Stimulated activated CD4-positive, alpha-beta T cell treated with anti-CD3 and anti-CD28 coated beads, Interleukin-4, amount 100 ng/mL, for 24 hours (primary cell): ENCODE measurements at places on chromosomes 12 and 14.

GRCh38 chr12:32091696-32092095 lies 15.0 kb upstream of the BICD1 start:
- no peak for DNase-seq

GRCh38 chr12:6608592-6609281 lies 1.6 kb upstream of the CHD4 start:
- peak; percentile 40 for DNase-seq

- peak; percentile 6 for DNase-seq
Observed at GRCh38 chr14:88129306-88130056, 124.5 kb downstream of the GPR65 start.

DNA sequence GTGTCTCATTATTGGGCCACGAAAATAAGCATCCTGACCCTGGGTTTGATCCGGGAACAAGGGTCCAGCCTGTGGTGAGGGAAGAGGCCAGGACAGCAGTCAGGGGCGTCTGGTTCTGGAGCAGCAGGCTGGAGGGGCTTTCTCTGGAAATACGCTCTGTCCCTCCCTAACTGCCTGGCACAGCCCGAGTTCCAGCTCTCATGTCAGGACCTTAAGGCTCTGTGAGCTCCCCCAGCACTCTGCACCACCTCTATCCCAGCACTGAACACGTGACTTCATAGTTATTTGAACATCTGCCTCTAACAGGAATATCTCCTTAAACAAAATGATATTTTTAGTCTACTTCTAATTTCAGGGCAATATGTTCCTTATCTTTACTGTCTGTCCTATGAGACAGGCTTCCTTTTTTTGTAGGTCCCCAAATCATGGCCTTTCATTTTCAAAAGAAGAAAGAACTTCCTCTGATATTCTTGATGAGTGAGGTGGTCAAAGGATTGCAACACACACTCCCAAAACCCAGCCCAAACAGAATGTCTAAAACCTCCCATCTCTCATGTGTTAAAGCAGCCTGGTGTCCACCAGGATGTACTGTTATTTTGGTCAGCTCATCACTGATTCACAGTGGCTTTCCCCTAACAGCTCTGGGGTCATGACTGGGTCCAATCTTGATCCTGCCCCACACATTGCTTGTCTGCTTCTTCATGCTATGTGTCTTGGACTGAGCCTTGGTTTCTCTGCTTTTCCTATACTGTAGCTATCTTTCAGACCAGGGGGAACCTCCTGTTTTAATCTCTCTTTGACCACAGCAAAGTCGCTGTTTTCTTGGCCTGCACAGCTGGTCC lies 9.7 kb downstream of the AQP6 start:
- no peak for DNase-seq

GRCh38 chr12:104930388-104931326 lies 27.4 kb downstream of the SLC41A2 start:
- DNase-seq, result peak; percentile 42

- DNase-seq, result no peak
Observed at GRCh38 chr14:88463318-88463717, 77.9 kb downstream of the SPATA7 start.

DNA sequence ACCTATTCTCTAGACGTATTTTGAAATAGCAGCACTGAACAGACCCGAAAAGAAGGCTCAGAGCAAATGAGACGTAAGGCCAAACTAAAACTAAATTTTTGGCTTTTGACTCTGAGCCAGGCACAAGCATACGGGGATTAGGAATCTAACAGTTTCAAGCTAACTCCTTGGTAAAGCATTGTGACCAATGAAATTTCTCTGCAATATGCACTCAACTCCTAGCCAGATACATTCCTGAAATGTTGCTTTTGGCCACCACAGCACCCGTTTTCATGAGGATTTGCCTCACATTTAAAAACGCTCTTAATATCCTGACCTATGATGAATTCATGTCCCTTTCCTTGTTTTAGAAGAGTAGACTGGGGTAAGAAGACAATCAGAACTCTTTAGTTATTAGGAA lies 53.1 kb upstream of the NPFF start:
- DNase-seq, result no peak

- DNase-seq, result no peak
Observed at GRCh38 chr12:85065837-85066482, 29.8 kb downstream of the LRRIQ1 start.

- DNase-seq, result no peak
Observed at GRCh38 chr12:65858831-65859230, 34.5 kb downstream of the HMGA2 start.

DNA sequence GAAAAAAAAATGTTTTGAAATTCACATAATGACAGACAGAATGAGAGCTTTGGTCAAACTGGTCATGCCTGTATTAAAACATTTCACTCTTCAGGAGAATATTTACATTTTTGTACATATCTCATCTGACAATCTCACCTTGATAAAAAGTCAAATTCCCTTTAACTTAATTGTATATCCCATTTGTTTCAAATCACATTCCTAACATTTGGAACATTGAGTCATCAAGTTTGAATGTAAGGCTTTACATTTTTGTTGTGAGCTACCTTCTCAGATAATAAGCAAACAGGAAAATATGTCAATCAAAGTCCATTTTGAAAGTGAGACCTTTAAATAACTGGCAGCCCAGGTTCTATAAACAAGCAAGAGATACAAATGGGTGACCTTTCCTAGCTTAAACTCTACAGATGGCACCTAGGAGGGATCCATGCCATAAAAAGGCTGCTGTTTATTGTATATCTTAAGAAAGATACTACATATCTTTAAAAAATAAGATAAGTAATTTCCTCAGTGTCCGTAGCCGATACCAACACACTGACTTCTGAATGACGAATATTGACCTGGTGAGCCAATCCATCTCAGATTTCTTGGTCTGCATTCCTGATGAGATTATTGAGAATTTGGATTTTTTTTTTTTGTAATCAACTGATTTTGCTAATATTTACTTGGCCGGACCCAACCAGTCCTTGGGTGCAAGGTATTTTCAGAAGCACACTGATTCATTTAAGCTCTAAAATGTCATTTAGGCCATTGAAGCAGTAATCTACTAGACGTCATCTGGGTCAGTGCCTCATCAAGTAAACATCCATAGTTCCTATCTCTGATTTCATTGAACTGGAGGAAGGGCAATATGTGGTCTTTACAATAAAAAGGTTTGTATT lies 259.6 kb downstream of the BTG1 start:
- no peak for DNase-seq
